ENCODE measurements at places on chromosomes 13 and 19. TPM values are rescaled to one million over a fixed set of nuclear protein-coding genes. Genes with fewer than 3 reads are reported as not detected.

- peak; percentile 34 for DNase-seq
These were observed 93.7 kb downstream of the TRPC4 start for GRCh38 chr13:37775871-37776270.

- DNase-seq: no peak
These were observed 27.3 kb downstream of the SHISA2 start for GRCh38 chr13:26024558-26024957.

GRCh38 chr19:40081411-40081810, 9.3 kb downstream of the ZNF780A start:
- no peak for DNase-seq

- no peak for DNase-seq
These were observed 19.6 kb upstream of the C19orf33 start for GRCh38 chr19:38284422-38284821.

DNA sequence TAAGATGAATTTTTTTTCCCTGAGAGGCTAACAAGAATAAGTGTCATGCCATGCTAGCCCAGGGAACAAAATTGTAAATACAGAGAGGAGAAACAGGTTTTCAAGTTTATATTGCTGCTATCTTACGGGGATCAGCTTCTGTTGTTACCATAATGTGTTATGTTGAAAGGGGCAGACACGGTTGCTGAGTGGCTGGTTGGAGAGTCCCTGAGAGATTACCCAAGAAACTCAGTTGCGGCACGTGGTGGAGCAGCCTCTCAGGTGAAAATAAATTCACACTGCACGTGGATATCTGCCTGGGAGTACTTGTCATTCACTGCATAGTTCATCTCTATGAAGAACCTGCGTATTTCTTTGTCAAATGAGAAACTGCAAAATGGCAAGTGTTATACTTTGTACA, 293.6 kb downstream of the TDRD3 start:
- no peak for DNase-seq

The LAIR2 gene
- not detected for total RNA-seq

The NBEA gene
- 8.3 TPM for total RNA-seq

The MBD3L5 gene
- not detected for total RNA-seq

All from HFFc6 (cell line).